ENCODE measurements at places on chromosomes 4 and X.

- DNase-seq = no peak
Measured at GRCh38 chrX:37662181-37662580, 23.4 kb upstream of the XK start.

- no peak for DNase-seq
Measured at GRCh38 chrX:72715546-72715945, 1.4 kb upstream of the PHKA1 start.

DNA sequence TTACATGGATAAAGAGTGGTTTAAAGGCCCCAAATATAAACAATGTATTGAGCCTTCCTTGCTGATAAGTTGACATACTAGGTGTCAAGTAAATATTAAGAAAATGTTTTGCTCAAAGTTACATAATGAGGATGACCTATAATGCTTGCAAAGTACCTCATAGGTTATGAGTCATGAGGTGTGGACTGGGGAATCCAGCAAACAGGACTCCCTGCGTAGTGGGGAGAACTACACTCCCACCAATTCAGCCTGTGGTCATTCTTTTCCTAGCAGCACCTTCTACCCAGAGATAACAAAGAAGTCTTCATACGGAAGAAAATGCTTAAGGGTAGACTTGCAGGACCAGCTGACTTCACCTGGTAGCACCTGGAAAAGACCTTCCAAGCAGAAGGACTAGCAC is 418.9 kb upstream of the CPEB2 start:
- no peak for DNase-seq

DNA sequence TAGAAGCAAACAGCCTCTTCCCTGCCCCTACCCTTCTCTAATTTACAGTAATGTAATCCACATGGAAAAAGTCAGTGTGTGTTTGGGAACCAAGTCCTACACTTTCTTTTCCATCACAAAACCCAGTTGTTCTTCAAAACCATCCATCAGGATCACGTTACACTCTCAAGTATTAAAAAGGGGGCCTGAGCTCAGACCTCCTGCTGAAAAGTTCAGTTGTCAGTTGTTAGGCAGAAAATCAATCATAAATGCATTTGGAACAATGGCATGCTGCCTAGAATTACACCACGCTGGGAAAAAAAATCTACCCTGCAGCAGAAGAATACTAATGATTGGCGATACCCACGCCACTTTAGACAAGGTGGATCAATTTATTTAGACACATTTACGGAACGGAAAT is 236.5 kb downstream of the PARM1 start:
- no peak for DNase-seq

- DNase-seq = no peak
Measured at GRCh38 chrX:48848847-48849246, 13.4 kb upstream of the PCSK1N start.

Measured in caudate nucleus (tissue), 63 donors.